ENCODE measurements at places on chromosomes 3 and 15.
A peak's percentile ranks its signal among the peaks of the same experiment; 100 is the strongest.

GRCh38 chr15:89837134-89837829 is 22.6 kb upstream of the ANPEP start:
- H3K4me3 ChIP-seq = no peak overlapping the region
- H3K36me3 ChIP-seq = no peaks in the 10 kb centered on the region
- no peak for DNase-seq
- H3K27ac ChIP-seq = no peak overlapping the region
- no peaks in the 10 kb centered on the region for H3K27me3 ChIP-seq

- H3K4me1 ChIP-seq = no peaks in the 10 kb centered on the region
- no peak overlapping the region for H3K27ac ChIP-seq
- H3K27me3 ChIP-seq = no peaks in the 10 kb centered on the region
- H3K4me3 ChIP-seq = no peak overlapping the region
Measured at GRCh38 chr3:123153125-123154019, 48.4 kb upstream of the SEC22A start.

DNA sequence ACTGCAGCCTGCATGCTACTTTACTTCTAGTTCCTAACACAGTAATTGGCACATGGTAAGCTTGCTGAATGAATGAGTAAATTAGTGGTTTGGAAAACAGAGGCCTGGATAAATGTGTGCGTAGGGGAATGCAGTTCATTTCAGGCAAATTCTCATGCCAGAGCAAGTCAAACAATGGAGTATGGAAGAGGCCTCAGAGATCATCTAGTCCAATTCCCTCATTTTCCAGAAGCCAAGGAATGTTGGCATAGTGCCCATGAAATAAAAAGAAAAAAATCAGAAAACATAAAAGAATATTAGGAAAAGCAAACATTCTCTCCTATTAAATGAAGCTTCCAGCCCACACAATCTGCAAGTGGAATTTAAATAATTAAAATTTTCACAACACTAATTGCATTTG is 92.4 kb downstream of the MB21D2 start:
- no peaks in the 10 kb centered on the region for H3K27me3 ChIP-seq
- no peak overlapping the region for H3K4me3 ChIP-seq
- H3K4me1 ChIP-seq = peaks cover 4% of the 10 kb centered on the region
- no peak overlapping the region for H3K27ac ChIP-seq

DNA sequence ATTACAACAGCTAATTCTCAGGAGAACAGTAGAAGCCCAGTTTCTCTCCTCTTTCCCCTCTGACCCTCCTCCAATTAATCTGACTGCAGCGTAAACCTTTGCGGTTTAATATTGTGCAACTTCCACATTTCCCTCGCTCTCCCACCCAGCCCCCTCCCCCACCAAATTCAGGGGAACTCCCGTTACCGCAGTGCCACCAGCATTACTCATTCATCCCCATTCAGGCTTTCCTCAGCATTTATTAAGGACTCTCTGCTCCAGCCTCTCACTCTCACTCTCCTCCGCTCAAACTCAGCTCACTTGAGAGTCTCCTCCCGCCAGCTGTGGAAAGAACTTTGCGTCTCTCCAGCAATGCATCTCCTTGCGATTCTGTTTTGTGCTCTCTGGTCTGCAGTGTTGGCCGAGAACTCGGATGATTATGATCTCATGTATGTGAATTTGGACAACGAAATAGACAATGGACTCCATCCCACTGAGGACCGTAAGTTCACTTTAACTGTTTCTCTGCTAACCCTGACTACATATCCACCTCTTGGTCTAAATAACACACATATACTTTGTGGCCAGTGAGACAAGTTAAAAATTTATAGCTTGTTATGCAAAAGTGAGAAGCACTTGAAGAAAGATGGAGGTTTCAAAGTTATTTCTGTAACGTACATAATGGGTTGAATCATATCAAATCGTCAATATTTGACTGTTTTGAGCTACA is at the start of gene PTX3:
TSS of gene PTX3 (plus strand) at position 268 of the 709 bp plus-strand sequence. CDS start at position 352, 84 bp downstream.
- H3K27me3 ChIP-seq = no peaks in the 10 kb centered on the region
- no peaks in the 10 kb centered on the region for H3K36me3 ChIP-seq
- DNase-seq = no peak
- H3K27ac ChIP-seq = no peak within 1 kb of the TSS
- 0 out of 2 replicates have a peak, but pooled peaks cover 3% of the 10 kb centered on the region for H3K4me1 ChIP-seq
- H3K4me3 ChIP-seq = peak within 1 kb of the TSS; percentile 60

DNA sequence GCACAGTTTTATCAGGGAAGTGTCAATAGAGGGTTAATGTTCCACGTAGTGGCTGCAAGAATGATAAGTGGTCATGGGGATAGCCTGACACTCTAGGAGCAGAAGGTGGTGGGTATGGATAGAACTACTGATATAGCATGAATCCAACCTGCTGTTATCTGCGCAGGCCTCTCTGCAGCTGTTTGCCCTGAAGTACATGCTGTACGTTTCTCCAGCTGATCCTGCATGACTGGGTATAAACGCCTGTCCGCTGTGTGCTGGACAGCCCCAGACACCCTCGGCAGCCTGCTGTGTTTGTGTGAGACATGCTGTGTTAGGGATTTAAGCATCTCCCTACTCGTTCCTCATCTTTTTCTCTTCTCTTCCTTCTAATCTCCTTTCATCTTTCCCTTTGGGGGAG is 87.1 kb downstream of the LPP start:
- no peaks in the 10 kb centered on the region for H3K4me1 ChIP-seq
- no peaks in the 10 kb centered on the region for H3K27me3 ChIP-seq
- no peak overlapping the region for H3K4me3 ChIP-seq
- no peak for DNase-seq
- no peak overlapping the region for H3K27ac ChIP-seq

DNA sequence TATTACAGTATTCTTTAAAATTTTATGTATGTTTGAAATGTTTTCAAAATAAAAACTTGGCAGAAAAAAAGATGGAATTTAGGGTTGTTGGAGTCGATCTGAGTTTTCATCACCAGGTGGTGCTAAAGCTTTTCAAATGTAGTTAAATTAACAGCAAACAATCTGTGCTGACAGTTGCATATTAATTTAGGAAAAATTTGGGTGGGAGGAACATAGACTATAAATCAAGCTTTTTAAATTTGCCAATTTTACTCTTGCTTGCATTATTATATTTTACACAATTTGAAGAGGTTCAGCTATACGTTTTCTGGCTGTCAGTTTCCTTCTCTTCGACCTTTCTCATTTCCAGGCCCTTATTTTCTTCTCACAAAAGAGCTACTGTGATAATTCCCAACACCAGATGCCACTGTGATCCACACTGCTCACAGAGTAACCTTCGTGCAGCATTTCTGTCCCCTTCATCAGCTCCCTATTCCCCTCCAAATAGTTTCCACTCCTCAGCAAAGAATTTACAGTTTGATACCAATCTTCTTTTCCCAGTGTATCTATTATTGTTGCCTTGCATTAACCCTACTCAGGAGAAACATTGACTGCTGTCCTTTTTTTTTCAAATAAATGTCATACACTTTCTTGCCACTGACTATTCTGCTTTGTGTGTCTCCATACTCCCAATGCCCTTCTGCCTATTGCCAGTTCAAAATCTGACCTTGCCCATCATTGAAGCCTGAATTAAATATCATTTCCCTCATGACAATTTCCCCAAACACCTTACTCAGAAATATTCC is 53.4 kb upstream of the EIF5A2 start:
- H3K4me3 ChIP-seq = no peak overlapping the region
- DNase-seq = peak; percentile 54
- H3K36me3 ChIP-seq = no peaks in the 10 kb centered on the region
- no peak overlapping the region for H3K27ac ChIP-seq
- H3K4me1 ChIP-seq = no peaks in the 10 kb centered on the region
- no peaks in the 10 kb centered on the region for H3K27me3 ChIP-seq

GRCh38 chr15:70796516-70797310 is 33.4 kb upstream of the UACA start:
- DNase-seq = no peak
- no peaks in the 10 kb centered on the region for H3K36me3 ChIP-seq
- H3K27me3 ChIP-seq = no peaks in the 10 kb centered on the region
- no peak overlapping the region for H3K4me3 ChIP-seq
- no peaks in the 10 kb centered on the region for H3K4me1 ChIP-seq
- no peak overlapping the region for H3K27ac ChIP-seq

DNA sequence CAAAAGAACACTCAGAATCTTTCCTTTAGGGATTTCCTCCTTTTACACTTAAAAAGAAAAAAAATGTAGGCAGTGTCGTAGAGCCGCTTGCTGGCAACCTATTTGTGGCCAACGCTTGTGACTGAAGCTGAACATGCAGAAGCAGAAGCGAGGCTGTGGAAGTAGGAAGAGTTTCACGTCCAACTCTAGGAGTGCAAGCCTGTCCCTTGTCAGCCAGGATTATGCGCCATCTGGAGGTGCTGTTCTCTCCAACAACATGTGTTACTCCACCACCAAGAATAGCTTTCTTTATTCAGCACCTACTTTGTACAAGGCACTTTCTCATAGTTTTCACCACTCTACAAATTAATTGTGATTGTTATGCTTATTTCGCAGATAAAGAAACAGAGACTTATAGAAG is 223.2 kb upstream of the LMCD1 start:
- H3K27me3 ChIP-seq = no peaks in the 10 kb centered on the region
- no peak overlapping the region for H3K27ac ChIP-seq
- H3K36me3 ChIP-seq = no peaks in the 10 kb centered on the region
- no peaks in the 10 kb centered on the region for H3K4me1 ChIP-seq
- DNase-seq = no peak

- H3K4me3 ChIP-seq = no peak overlapping the region
- no peaks in the 10 kb centered on the region for H3K27me3 ChIP-seq
- no peaks in the 10 kb centered on the region for H3K36me3 ChIP-seq
Measured at GRCh38 chr3:65126527-65127410, 439.0 kb upstream of the ADAMTS9 start.

- no peak overlapping the region for H3K4me3 ChIP-seq
- 0 out of 2 replicates have a peak, but pooled peaks cover 6% of the 10 kb centered on the region for H3K36me3 ChIP-seq
- H3K27me3 ChIP-seq = no peaks in the 10 kb centered on the region
Measured at GRCh38 chr15:83046558-83047127, 20.4 kb downstream of the BTBD1 start.

DNA sequence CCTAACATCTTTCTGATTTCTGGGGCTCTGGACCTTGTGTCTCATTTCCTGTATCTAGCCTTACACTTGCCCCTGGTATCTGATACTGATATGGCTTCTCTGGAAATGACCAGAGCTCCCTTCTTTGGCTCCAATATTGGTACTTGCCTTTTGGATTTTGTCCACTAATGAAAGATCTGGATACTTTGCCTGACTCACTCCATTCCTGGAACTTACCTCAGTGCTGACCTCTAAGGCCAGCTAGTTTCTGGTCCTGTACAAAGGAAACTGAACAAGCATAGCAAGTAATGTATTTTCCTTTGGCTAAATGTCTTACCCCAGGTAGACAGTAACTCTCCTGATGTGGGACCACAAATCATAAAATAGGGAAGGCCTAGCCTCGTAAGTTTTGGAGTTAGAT is 93.8 kb upstream of the SLC4A7 start:
- no peaks in the 10 kb centered on the region for H3K36me3 ChIP-seq
- no peak overlapping the region for H3K27ac ChIP-seq
- no peaks in the 10 kb centered on the region for H3K27me3 ChIP-seq

GRCh38 chr3:138902171-138902570 is 44.8 kb downstream of the FOXL2 start:
- H3K27ac ChIP-seq = no peak overlapping the region
- H3K4me1 ChIP-seq = no peaks in the 10 kb centered on the region
- no peaks in the 10 kb centered on the region for H3K36me3 ChIP-seq
- no peaks in the 10 kb centered on the region for H3K27me3 ChIP-seq
- no peak for DNase-seq
- H3K4me3 ChIP-seq = no peak overlapping the region

DNA sequence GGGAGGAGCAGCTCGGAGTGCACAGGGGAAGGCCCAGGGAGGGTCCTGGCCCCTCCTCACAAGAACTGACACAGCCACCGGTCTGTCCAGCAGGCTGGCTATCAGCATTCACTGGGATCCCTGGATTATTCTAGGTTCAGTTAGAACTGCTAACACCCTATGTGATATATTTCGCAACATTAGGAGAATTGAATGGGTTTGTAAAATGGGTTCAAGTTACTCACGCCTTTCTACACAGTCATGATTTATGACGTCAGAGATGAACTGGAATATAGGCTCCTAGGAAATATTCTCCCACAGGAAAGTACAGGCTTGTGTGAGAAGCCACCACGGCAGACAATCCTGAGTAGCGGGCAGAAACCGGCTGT is 969 bp upstream of the BSN start:
- no peak for DNase-seq
- H3K4me3 ChIP-seq = peak overlapping the region; percentile 84
- peaks cover 55% of the 10 kb centered on the region for H3K27me3 ChIP-seq
- H3K4me1 ChIP-seq = peaks cover 5% of the 10 kb centered on the region
- no peaks in the 10 kb centered on the region for H3K36me3 ChIP-seq

GRCh38 chr3:42224658-42225421 is 41.1 kb downstream of the CCK start:
- H3K36me3 ChIP-seq = no peaks in the 10 kb centered on the region
- no peak overlapping the region for H3K4me3 ChIP-seq
- H3K27ac ChIP-seq = no peak overlapping the region
- no peaks in the 10 kb centered on the region for H3K27me3 ChIP-seq
- H3K4me1 ChIP-seq = no peaks in the 10 kb centered on the region

DNA sequence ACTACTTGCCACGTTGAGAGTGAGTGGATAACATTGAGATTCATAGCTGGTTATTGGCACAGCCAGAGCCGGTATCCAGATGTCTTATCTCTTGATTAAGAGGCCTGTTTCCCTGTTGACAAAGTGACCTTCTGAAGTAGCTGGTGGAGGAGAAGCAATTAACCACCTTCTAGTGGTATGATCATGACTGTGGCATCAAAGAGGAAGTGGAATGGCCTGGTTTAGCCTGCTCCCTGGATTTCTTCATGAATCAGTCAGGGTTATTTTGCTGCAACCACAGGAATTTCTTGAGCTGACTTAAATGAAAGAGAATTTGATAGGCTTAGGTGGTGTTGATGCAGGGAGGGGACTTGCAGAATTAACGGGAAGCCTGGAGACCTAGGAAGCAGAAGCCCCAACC is 398.3 kb downstream of the MFSD1 start:
- no peak overlapping the region for H3K27ac ChIP-seq
- DNase-seq = no peak
- no peaks in the 10 kb centered on the region for H3K4me1 ChIP-seq
- no peaks in the 10 kb centered on the region for H3K36me3 ChIP-seq
- H3K4me3 ChIP-seq = no peak overlapping the region

- no peaks in the 10 kb centered on the region for H3K36me3 ChIP-seq
- no peak overlapping the region for H3K4me3 ChIP-seq
- H3K27ac ChIP-seq = no peak overlapping the region
- no peaks in the 10 kb centered on the region for H3K27me3 ChIP-seq
Measured at GRCh38 chr3:131233900-131234668, 147.5 kb upstream of the NUDT16 start.

GRCh38 chr3:151002003-151002981 is 29.8 kb upstream of the CLRN1 start:
- no peak for DNase-seq
- no peaks in the 10 kb centered on the region for H3K4me1 ChIP-seq
- no peak overlapping the region for H3K27ac ChIP-seq
- H3K4me3 ChIP-seq = no peak overlapping the region
- H3K27me3 ChIP-seq = no peaks in the 10 kb centered on the region

GRCh38 chr15:69852482-69852881 is 245.2 kb downstream of the TLE3 start:
- no peaks in the 10 kb centered on the region for H3K4me1 ChIP-seq
- H3K27ac ChIP-seq = no peak overlapping the region
- no peaks in the 10 kb centered on the region for H3K27me3 ChIP-seq
- DNase-seq = no peak
- H3K4me3 ChIP-seq = no peak overlapping the region

GRCh38 chr3:51057121-51057520 is 328.0 kb upstream of the MANF start:
- H3K4me1 ChIP-seq = no peaks in the 10 kb centered on the region
- no peak for DNase-seq
- no peak overlapping the region for H3K27ac ChIP-seq

Data from MM.1S (cell line).